ENCODE measurements at places on chromosomes 16 and 17. TPM values are rescaled to one million over a fixed set of nuclear protein-coding genes. Genes with fewer than 3 reads are reported as not detected.

ZNF18 gene
- 9.4 TPM for total RNA-seq

ERCC4 gene
- total RNA-seq, result 11.0 TPM

IGF2BP1 gene
- total RNA-seq, result 28.5 TPM

ZSCAN10 gene
- not detected for total RNA-seq

OR3A3 gene
- total RNA-seq, result not detected

TP53TG3B gene
- total RNA-seq, result not detected

ASPA gene
- 0.05 TPM for total RNA-seq

WFIKKN1 gene
- total RNA-seq, result under 0.01 TPM

NMT1 gene
- 108 TPM for total RNA-seq

ALOX15B gene
- not detected for total RNA-seq

SYT17 gene
- 0.05 TPM for total RNA-seq

PLLP gene
- not detected for total RNA-seq

RBFOX1 gene
- total RNA-seq, result not detected

SLC52A1 gene
- under 0.01 TPM for total RNA-seq

ACSM2A gene
- not detected for total RNA-seq

HBM gene
- not detected for total RNA-seq

KCNG4 gene
- total RNA-seq, result not detected

ZFPM1 gene
- 3.9 TPM for total RNA-seq

SPATA32 gene
- not detected for total RNA-seq

SOCS1 gene
- total RNA-seq, result 8.4 TPM

RHBDF1 gene
- 49.9 TPM for total RNA-seq

SGCA gene
- 2.1 TPM for total RNA-seq

NACA2 gene
- total RNA-seq, result not detected

EVPLL gene
- not detected for total RNA-seq

IRX3 gene
- total RNA-seq, result 0.32 TPM

RUNDC3A gene
- total RNA-seq, result 0.59 TPM

HYDIN gene
- total RNA-seq, result 0.30 TPM

KRTAP2-1 gene
- not detected for total RNA-seq

SMIM36 gene
- total RNA-seq, result not detected

NPIPB13 gene
- 1.8 TPM for total RNA-seq

RGS11 gene
- total RNA-seq, result 2.4 TPM

NUPR1 gene
- total RNA-seq, result 5.4 TPM

TANGO6 gene
- 16.0 TPM for total RNA-seq

HOXB6 gene
- 5.3 TPM for total RNA-seq

TEX14 gene
- total RNA-seq, result 0.05 TPM

MED9 gene
- 10.3 TPM for total RNA-seq

SSTR5 gene
- not detected for total RNA-seq

DUS1L gene
- total RNA-seq, result 65.6 TPM

RNU2-1 gene
- total RNA-seq, result not detected

AHSP gene
- not detected for total RNA-seq

SNTB2 gene
- 81.5 TPM for total RNA-seq
